HFFc6 (cell line): ENCODE measurements at places on chromosomes 5 and 9. TPM values are rescaled to one million over a fixed set of nuclear protein-coding genes. Genes with fewer than 3 reads are reported as not detected.

Gene PFN3
- total RNA-seq, result not detected in 3 replicates

DNA sequence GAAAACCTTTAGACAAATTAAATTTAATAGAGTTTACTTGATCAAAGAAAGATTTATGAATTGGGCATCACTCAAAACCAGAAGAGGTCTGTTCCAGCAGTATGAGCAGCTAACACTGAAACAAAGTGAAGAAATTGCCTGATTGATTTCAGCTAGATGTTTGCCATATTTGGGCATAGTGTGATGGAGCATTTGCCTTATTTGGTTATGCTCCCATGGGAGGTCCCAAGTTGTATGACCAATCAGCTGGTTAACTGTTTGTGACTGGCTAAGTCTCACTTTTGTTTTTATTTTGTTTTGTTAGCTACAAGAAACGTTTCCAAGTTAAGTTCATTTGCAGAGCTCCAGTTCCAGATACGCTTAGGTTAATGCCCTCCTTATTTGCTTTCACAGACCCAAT lies 53.3 kb upstream of the LMNB1 start:
- H3K36me3 ChIP-seq, result no peaks in the 10 kb centered on the region
- no peak overlapping the region for H3K27ac ChIP-seq
- H3K27me3 ChIP-seq, result peaks cover 7% of the 10 kb centered on the region
- no peak for DNase-seq
- no peak overlapping the region for H3K4me3 ChIP-seq
- no peaks in the 10 kb centered on the region for H3K4me1 ChIP-seq

GRCh38 chr5:55364537-55365055 lies 56.8 kb downstream of the MTREX start:
- no peaks in the 10 kb centered on the region for H3K27me3 ChIP-seq
- DNase-seq, result no peak
- H3K4me3 ChIP-seq, result no peak overlapping the region
- H3K36me3 ChIP-seq, result peaks cover 15% of the 10 kb centered on the region
- H3K4me1 ChIP-seq, result peaks cover 25% of the 10 kb centered on the region
- H3K27ac ChIP-seq, result no peak overlapping the region; the same call in 1 of the 2 replicates

Gene CSF1R
- 0.57 to 1.0 TPM (median 0.64 TPM) in 3 replicates for total RNA-seq
